Cortex of kidney (tissue), 1 donor: ENCODE measurements at places on chromosomes 16 and 17.

DNA sequence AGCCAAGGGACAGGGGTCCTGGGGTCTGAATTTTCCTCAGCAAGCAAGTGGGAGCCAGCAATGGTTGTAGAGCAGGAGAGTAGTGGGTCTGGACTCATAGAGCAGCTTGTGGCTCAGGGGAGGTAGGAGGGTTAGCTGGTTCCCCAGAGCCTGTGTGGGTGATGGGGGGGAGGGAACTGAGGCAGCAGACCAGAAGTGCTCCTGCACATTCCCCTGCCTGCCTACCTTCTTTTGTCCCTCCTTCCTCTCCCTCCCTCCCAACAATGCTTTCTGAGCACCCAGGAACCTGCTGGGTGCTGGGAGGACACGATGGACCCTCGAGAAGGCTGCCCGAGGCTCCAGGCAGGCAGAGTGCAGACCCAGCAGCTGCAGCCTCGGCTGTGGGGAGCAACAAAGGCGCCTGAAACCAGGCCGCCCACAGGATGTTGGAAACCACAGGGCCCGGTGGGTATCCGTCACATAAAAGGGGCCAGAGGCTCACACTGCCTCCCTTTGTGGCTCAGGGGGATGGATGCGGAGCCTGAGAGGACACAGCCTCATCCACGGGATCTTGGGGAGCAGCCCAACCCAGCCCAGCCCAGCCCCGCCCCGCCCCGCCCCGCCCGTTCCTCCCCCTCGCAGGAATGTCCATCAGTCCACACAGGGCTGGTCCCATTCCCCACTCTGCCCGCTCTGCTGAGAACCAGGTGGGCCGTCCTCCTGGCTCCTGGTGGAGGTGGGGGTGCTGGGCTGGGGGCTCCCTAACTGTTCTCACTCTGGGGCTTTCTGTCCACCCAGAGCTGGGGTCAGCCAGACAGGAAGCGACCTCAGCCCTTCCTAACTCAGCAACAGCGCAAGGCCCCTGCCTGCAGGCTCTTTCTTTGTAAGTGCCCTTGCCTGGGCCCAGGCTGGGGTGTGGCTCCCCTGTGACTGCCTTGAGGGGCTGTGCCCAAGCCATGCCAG lies 1.7 kb upstream of the NLRC3 start:
- DNase-seq = no peak

DNA sequence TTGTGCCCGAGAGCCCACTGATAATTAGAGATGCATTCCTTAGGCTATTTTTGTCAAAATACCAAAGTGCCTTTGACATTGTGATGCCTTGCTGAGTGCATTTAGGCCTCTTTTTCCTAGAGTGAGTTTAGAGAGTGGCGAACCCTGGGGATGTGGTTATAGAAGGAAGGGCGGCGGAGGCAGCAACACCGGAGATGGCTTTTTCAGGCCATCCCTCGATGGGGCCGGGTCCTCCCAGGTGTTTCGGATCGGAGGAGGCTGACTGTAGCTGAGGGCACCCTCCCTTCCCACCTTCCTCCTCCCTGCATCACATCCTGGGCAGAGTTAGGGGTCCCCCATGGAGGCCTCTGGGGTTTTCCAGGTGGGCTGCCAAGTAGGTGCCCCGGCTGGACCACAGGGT lies 6.6 kb upstream of the SNAI3 start:
- no peak for DNase-seq

DNA sequence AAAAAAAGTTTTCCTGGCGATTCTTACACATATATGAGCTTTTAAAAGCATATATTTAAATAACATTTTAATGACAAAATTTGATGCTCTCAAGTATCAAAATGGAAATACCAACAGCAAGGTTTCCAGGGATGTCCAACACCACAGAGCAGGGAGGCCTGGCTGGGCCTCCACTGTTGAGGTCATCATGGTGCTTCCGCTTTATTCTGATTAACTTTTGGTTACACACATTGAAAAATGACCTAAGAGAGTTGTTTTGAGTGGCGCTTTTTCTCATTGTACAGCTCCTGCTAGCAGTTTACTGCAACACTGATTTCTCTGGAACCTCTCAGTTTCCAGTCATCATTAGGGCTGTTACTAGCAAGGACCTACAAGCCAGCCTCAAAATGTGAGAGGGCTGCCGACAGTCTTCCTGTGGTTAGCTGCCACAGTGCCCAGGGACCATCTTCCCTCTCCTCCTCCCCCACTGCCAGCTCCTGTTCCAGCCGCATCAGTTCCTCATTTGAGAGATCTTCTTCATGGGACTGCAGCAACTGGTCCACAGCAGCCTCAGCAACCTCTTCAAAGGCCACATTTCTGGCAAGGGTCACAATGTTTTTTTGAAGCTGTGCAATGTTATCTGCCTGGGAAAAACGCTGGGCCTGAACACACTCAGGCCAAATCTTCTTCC lies 21.3 kb downstream of the DEF8 start:
- no peak for DNase-seq

- no peak for DNase-seq
Measured at GRCh38 chr17:81733507-81734404, 21.7 kb downstream of the SLC25A10 start.
